ENCODE measurements at places on chromosomes 5 and 9. TPM values are rescaled to one million over a fixed set of nuclear protein-coding genes. Genes with fewer than 3 reads are reported as not detected.

GRCh38 chr9:16221366-16221765 is 649.1 kb downstream of the BNC2 start:
- no peaks in the 10 kb centered on the region for H3K27me3 ChIP-seq
- no peaks in the 10 kb centered on the region for H3K4me1 ChIP-seq
- no peak overlapping the region for H3K4me3 ChIP-seq
- H3K27ac ChIP-seq = no peak overlapping the region
- DNase-seq = no peak

The BTNL3 gene
- not detected for total RNA-seq

The WDR38 gene
- total RNA-seq = not detected

The SHROOM1 gene
- total RNA-seq = 2.4 TPM

DNA sequence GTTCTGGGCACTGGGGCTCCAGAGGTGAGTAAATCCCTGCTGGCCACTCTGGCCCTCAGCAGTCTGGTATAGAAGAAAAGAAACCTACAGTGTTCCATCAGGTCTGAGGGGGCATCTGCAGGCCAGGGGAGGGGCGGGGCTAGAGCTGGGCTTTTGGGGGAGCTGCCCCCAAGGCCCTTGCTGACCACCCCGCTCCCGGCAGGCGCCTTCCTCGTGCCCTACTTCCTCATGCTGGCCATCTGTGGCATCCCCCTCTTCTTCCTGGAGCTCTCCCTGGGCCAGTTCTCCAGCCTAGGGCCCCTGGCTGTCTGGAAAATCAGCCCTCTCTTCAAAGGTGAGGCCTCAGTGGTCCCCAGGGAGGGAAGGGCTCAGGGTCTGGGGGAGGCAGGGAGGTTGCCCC is 6.7 kb downstream of the SLC6A7 start:
- peaks cover 15% of the 10 kb centered on the region for H3K27me3 ChIP-seq
- no peak overlapping the region for H3K4me3 ChIP-seq
- DNase-seq = no peak
- no peaks in the 10 kb centered on the region for H3K36me3 ChIP-seq

The ZNF483 gene
- 2.7 TPM for total RNA-seq

DNA sequence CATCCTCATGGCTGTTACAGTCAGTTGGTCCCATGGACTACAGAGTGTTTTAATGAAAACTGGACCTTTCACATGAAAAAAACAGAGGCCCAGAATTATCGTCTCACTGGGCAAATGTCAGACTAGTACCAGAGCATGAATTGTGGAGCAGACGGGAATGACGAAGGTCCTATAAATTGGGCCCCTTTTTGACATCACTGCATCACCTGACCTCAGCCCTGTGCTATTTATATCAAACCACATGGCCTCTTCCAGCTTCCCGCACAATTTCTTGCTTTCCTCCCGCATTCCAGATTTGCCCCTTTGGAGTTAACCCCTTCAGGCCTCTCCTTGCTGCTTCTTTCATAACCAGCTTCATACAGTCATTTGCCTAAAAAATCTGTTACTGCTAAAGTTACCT is 301.7 kb downstream of the ATPSCKMT start:
- DNase-seq = no peak
- H3K4me3 ChIP-seq = no peak overlapping the region
- H3K36me3 ChIP-seq = no peaks in the 10 kb centered on the region

The ARHGEF28 gene
- not detected for total RNA-seq

DNA sequence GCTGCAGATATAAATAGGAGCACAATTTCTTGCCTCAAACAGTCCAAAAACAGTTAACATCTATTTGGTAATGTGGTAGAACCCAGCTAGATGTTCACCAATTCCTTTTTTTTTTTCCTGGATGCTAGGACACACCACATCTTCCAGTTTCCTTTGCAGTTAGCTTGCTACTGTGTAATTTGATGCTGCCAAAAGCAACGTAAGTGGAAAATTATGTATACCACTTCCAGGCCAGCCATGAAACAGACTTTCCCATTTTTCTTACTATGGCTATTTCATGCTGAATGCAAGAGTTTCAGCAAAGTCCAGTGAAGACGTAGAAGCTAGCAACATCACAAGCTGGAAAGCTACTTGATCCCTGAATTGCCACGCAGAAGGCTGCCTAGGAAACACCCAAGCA is 667.2 kb downstream of the TLE1 start:
- no peak for DNase-seq
- H3K27ac ChIP-seq = no peak overlapping the region
- no peak overlapping the region for H3K4me3 ChIP-seq
- no peaks in the 10 kb centered on the region for H3K4me1 ChIP-seq
- no peaks in the 10 kb centered on the region for H3K36me3 ChIP-seq

The GABRB2 gene
- total RNA-seq = 0.29 TPM

GRCh38 chr5:138647794-138648410 is 72.7 kb upstream of the HSPA9 start:
- no peak overlapping the region for H3K27ac ChIP-seq
- DNase-seq = no peak
- H3K4me1 ChIP-seq = peaks cover 21% of the 10 kb centered on the region
- no peak overlapping the region for H3K4me3 ChIP-seq
- no peaks in the 10 kb centered on the region for H3K36me3 ChIP-seq

The PFN3 gene
- not detected for total RNA-seq

DNA sequence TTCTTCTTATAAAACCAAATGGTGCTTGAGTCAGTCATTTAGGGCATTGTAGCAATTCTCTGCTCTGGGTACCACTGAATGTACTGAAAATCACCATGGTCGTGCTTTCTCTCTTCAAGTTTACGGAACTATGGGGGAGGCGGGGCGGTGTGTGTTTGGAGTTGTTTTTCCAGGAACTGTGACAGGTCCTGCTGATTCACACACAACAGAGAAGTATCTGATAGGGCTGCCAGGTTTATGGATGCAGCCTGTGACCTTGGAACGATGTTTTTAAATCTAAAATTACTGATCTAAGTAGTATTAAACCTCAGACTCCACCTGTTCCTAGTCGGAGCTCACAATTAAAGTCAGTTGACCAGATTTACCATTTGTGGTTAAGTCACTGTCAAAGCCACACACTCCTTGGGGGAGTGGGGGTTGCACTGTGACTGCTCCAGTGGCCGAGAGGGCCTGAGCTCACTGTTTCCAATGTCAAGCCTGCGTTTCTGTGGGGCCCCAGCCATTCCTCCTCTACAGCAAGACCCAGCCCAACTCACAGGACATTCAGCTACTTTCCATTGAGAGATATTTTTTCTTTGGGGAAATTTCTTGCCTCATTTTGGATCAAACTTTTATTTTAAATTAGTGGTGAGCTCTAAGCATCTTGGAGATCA is 44.4 kb downstream of the GADD45G start:
- H3K27ac ChIP-seq = no peak overlapping the region
- H3K4me1 ChIP-seq = no peaks in the 10 kb centered on the region
- DNase-seq = no peak
- peaks cover 8% of the 10 kb centered on the region for H3K27me3 ChIP-seq
- H3K4me3 ChIP-seq = no peak overlapping the region
- H3K36me3 ChIP-seq = peaks cover 3% of the 10 kb centered on the region

The SHLD3 gene
- 5.7 TPM for total RNA-seq

DNA sequence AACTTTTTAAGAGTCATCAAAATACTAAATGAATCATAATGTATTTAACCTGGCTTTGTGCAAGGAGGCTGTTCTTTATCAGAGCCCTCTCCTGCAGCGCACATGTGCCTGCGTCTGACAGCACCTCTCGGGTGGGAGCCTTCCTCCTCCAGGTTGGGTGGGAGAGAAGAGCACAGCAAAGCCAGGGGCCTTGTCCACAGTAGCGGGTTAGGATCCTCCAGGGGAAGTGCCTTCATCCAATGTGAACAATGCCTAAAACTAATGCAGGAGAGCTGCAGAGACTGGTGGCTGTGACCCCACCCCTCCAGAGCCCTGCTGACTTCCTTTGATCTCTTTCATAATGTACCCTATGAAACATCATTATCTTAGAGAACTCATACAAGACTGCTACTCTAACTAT is 10.2 kb downstream of the UBE2QL1 start:
- no peak for DNase-seq
- H3K27ac ChIP-seq = no peak overlapping the region
- no peak overlapping the region for H3K4me3 ChIP-seq
- H3K4me1 ChIP-seq = no peaks in the 10 kb centered on the region
- no peaks in the 10 kb centered on the region for H3K36me3 ChIP-seq

- H3K27ac ChIP-seq = no peak overlapping the region
- DNase-seq = no peak
- peaks cover 12% of the 10 kb centered on the region for H3K4me1 ChIP-seq
- peaks cover 8% of the 10 kb centered on the region for H3K27me3 ChIP-seq
- no peak overlapping the region for H3K4me3 ChIP-seq
Observed at GRCh38 chr5:56080375-56081052, 85.8 kb upstream of the IL6ST start.
